T-helper 2 cell treated with Interferon-gamma antibody and Interleukin-4, amounts not matched to agents 100 ng/mL and 5 ng/mL, for 36 hours (primary cell): ENCODE measurements at places on chromosomes 3 and 15. TPM values are rescaled to one million over a fixed set of nuclear protein-coding genes. Genes with fewer than 3 reads are reported as not detected.

GOLGA6L4 gene
- total RNA-seq, result 1.9 and 2.1 TPM in 2 replicates

C3orf49 gene
- not detected in 2 replicates for total RNA-seq

ZMYND10 gene
- 3.6 and 4.6 TPM in 2 replicates for total RNA-seq

IMPG2 gene
- total RNA-seq, result 0.20 TPM in 2 replicates

PBRM1 gene
- 79.8 and 85.6 TPM in 2 replicates for total RNA-seq

SNTN gene
- total RNA-seq, result not detected in 2 replicates

GASK1A gene
- total RNA-seq, result 0.09 TPM in 1 of 2 replicates, not detected in the other

CSTA gene
- total RNA-seq, result not detected in 2 replicates
